Stimulated activated CD4-positive, alpha-beta T cell treated with anti-CD3 and anti-CD28 coated beads, Interleukin-2, amount 100 ng/mL, for 24 hours (primary cell): ENCODE measurements at places on chromosomes 3 and 15.

DNA sequence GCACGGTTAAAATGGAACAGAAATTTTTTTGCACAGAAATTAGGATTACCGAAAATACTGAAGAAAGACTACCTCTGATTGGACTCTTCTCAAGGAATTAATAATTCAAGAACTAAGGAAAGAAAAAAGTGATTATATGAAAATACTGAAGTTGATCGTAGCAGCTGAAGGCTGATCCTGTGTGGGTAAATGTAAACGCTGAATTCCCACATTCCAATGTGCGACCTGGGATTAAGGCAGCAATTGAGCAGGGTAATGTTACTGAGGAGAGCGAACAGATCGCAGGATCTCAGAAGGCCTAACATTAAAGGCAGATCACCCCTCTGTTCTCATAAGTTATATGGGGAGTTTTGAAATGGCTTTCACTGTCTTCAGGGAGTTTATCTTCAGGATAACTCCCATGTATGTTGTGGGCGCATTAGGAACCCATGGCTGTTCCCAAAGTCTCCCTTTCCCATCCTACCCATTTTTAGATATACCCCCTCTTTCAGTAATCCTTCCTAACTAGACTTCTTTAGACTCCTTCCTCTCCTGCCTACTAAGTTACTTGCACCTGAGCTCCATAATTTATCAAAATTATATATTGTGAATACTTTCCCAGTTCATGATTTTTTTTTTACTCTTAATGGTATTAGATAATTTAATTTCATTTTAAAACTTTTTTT lies 1.0 kb upstream of the UBL7 start:
- DNase-seq = no peak

- DNase-seq = no peak
Observed at GRCh38 chr3:10226293-10226692, 22.0 kb upstream of the TATDN2 start.

- DNase-seq = peak; percentile 8
Observed at GRCh38 chr3:31356941-31357340, 175.8 kb upstream of the STT3B start.

- no peak for DNase-seq
Observed at GRCh38 chr3:194296454-194297263, 54.5 kb downstream of the CPN2 start.

DNA sequence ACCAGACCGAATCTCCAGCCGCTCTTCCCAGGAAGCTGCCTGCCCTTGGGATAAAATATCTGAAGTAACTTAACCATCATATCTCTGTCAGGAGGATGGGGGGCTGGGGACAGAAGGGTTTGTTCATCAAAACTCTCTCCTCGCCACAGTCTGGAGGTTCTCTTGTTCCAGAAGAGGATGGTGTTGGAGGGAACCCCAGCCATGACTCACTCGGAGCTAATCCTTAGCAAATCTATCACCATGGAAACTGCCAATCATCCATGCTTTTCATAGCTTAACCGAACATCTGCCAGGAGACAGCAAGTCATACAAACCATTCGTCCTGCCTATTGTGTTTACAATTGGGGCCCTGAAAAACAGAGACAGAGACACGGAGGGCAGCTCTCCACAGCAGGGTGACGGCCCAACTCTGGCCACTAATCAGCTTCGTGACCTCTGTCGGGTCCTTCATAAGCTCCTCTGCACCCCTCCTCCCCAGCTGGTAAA lies 73.8 kb upstream of the HEG1 start:
- DNase-seq = no peak

DNA sequence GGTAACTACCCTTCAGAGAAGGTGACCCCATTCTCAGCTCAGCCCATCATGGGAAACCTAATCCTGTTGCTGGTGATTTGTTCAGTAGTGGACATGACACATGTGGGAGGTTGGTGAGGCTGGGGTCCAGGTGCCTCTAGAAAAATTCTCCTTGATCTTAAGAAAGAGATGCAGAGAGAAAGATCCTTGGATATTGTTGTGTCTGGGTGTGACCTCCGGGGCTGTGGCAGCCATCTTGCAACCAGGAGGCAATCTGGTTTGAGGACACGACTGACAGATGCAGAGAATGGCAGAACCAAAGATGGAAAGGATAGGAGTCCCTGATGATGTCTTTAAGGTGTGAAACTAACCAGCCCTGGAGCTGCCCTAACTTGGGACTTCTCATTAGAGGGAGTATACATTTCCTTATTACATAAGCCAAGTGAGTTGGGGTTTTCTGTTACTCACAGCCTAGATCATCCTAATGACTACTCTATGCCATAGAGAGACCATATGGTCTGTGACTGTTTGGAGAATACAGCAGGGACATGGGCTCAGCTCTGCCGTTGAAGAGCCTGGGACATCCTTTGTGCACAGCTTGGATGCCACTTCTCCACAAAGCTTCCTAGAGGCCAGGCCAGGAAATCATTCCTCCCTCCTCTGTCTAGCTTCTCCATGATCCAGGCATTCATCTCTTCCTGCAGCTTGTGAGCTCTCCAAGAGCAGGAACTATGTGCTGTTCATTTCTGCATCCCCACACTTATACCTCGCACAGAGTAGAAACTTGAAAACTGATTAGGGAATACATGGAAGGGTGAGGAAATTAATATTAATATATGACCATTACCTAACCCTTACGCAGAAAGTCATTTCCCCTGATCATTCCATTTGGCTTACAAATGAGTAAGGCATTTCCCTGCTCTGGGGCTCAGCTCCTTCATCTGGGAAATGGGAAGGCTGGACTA lies 45.9 kb downstream of the HRH1 start:
- DNase-seq = no peak

- DNase-seq = no peak
Observed at GRCh38 chr3:54630101-54630623, 297.7 kb downstream of the LRTM1 start.

DNA sequence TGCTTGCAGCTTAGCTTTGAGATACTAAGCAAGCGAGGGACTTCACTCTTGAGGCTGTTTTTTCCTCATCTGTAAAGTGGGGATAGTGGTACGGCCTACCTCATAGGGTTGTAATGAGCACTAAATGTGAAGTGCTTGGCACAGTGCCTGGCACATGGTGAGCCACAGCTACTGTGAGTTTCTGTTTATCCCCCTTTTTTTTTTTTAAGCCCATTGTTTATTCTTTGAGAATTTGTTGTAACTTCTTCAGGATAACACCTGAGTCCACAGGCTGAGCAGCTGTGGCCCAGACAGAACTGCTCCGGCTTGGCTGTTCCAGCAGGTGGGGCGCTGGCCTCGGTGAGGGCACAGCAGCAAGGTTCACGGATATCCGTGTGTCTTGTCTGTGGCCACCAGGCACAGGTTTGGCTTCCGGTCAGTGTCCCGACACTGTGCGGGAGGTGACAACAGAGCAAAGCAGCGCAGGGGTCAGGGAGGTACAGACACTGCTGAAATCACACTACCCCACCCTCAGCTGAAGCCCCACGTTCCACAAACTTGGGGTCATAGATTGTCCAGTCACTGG lies 7.3 kb upstream of the ISG20 start:
- DNase-seq = no peak
